ENCODE measurements at places on chromosomes 12 and 14. TPM values are rescaled to one million over a fixed set of nuclear protein-coding genes. Genes with fewer than 3 reads are reported as not detected.

DNA sequence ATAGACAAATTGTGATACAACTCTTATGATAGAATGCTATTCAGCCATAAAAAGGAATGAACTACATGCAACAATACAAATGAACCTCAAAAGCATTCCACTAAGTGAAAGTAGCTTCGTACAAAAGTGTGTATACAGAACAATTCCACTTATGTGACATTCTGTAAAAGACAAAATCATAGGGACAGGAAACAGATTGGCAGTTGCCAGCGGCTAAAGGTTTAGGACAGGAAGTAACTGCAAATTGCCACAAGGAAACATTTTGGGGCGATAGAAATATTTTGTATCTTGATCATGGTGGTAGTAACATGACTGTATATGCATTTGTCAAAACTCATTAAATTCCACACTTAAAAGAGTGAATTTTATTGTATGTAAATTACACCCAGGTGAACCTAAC, 113.4 kb downstream of the CAPZA3 start:
- no peak overlapping the region for H3K27ac ChIP-seq
- no peak for DNase-seq
- H3K4me1 ChIP-seq = peaks cover 3% of the 10 kb centered on the region
- H3K27me3 ChIP-seq = peaks cover 8% of the 10 kb centered on the region

GRCh38 chr12:3944620-3945019, 71.4 kb upstream of the PARP11 start:
- no peaks in the 10 kb centered on the region for H3K27me3 ChIP-seq
- no peak overlapping the region for H3K27ac ChIP-seq
- peaks cover 7% of the 10 kb centered on the region for H3K36me3 ChIP-seq

DNA sequence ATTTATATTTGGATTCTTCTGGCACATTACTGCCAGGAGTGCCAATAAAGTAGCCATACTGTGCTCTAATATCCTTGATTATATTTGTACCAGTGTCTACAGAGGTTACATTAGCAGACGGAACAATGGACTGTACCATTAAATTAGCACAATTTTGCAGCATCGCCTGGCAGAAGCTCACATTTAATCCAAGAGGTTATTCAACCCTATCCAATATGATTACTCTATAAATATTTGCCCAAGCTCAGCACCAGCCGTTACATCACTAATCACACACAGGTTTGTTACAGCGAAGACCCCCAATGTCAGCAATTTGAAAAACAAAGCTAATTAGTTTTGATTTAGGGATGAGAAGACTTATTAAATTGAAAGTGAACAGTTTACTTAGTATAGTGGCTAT, 16.9 kb upstream of the MGST1 start:
- H3K36me3 ChIP-seq = no peaks in the 10 kb centered on the region
- H3K4me1 ChIP-seq = no peaks in the 10 kb centered on the region
- H3K27me3 ChIP-seq = no peaks in the 10 kb centered on the region
- DNase-seq = no peak
- H3K27ac ChIP-seq = no peak overlapping the region

DNA sequence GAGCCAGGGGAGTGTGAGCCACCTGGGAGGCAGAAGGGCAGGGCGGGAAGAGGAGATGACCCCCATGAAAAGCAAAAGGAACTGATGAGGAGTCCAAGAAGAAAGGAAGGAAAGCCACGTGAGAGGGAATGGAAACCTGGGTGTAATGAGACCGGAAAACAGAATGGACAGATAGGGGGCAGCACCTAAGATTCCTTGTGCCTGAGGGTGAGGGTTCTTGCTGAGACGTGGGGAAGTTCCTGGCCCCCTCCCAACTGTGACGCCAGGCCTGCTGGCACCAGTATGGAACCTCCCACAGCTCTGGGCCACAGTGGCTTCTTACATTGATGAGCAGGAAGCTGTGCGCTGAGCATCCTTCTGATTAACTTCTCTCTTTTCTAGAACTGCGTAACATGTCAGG, 30.8 kb downstream of the TTC7B start:
- H3K4me1 ChIP-seq = no peaks in the 10 kb centered on the region
- no peak for DNase-seq
- no peak overlapping the region for H3K4me3 ChIP-seq
- no peak overlapping the region for H3K27ac ChIP-seq
- no peaks in the 10 kb centered on the region for H3K36me3 ChIP-seq

GRCh38 chr12:57258977-57259970, 8.3 kb upstream of the STAC3 start:
- DNase-seq = no peak
- H3K27ac ChIP-seq = no peak overlapping the region
- no peaks in the 10 kb centered on the region for H3K27me3 ChIP-seq
- no peak overlapping the region for H3K4me3 ChIP-seq
- peaks cover 3% of the 10 kb centered on the region for H3K4me1 ChIP-seq

GRCh38 chr12:128388461-128389000, 121.6 kb downstream of the TMEM132C start:
- no peak overlapping the region for H3K4me3 ChIP-seq
- no peak for DNase-seq
- no peaks in the 10 kb centered on the region for H3K27me3 ChIP-seq
- H3K27ac ChIP-seq = no peak overlapping the region

- peaks cover 25% of the 10 kb centered on the region for H3K4me1 ChIP-seq
- DNase-seq = peak; percentile 94
- peaks cover 2% of the 10 kb centered on the region for H3K36me3 ChIP-seq
- no peaks in the 10 kb centered on the region for H3K27me3 ChIP-seq
- H3K27ac ChIP-seq = peak overlapping the region; percentile 99
- peak overlapping the region; percentile 97 for H3K4me3 ChIP-seq
Observed at GRCh38 chr12:49366652-49367380, 446 bp upstream of the SPATS2 start.

GRCh38 chr12:47837190-47838171, 17.8 kb upstream of the HDAC7 start:
- H3K36me3 ChIP-seq = peaks cover 2% of the 10 kb centered on the region
- H3K4me1 ChIP-seq = peaks cover 65% of the 10 kb centered on the region
- peak; percentile 80 for DNase-seq

- H3K27ac ChIP-seq = no peak overlapping the region
- no peaks in the 10 kb centered on the region for H3K36me3 ChIP-seq
- no peak overlapping the region for H3K4me3 ChIP-seq
- no peak for DNase-seq
- H3K4me1 ChIP-seq = no peaks in the 10 kb centered on the region
Observed at GRCh38 chr12:22866406-22866805, 241.4 kb downstream of the ETNK1 start.

DNA sequence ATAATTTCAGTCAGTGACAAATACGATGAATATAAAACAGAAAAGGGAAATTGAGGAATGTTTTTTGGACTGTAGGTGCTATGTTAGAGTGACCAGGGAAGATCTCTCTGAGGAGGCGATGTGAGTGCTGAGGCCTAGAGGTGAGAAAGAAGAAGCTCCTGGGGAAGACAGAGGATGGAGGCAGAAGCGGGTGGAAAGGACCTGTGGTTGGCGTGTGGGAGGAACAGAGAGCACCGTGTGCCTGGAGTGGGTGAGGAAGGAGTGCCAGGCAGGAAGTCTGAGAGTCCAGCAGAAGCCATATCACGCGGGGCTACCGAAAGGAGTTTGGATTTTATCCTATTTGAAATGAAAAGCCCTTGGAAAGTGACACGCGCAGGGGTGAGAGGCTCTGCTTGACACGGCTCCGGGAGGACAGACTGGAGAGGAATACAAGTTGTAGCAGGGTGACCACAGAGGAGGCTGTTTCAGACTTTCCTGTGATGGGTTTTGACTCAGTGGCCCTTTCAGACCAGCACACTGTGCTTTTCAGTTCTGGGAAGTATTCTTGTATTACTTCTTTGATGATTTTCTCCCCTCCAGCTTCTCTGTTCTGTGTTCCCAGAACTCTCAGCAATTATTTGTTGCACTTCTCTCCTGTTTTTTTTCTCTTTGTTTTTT, 96.9 kb downstream of the VRK1 start:
- H3K27ac ChIP-seq = no peak overlapping the region
- no peaks in the 10 kb centered on the region for H3K27me3 ChIP-seq
- no peak overlapping the region for H3K4me3 ChIP-seq

DNA sequence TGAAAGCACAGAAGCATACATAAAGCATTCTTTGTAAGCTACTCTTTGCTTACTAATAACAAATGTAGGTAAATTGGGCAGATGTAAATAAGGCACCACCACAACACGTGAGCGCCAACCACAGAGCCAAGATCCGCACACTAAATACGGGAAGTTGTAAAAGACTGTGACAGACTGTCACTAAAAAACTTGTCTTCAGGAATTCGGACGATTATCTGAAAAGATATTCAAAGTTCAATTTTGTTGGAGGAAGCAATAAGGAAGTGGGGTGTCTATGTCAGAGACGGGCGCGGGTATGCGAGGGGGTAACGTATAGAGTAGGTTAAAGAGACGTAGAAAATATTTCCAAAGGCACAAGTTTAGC, 1.5 kb upstream of the HSP90B1 start:
- peak; percentile 85 for DNase-seq
- peak overlapping the region; percentile 77 for H3K4me3 ChIP-seq
- peaks cover 38% of the 10 kb centered on the region for H3K36me3 ChIP-seq
- peak overlapping the region; percentile 100 for H3K27ac ChIP-seq

- H3K36me3 ChIP-seq = peaks cover 53% of the 10 kb centered on the region
- H3K27ac ChIP-seq = peak overlapping the region; percentile 99
- no peaks in the 10 kb centered on the region for H3K27me3 ChIP-seq
- H3K4me1 ChIP-seq = peaks cover 28% of the 10 kb centered on the region
- no peak overlapping the region for H3K4me3 ChIP-seq
Observed at GRCh38 chr12:48201091-48201490, 2.0 kb downstream of the OR10AD1 start.

GRCh38 chr12:93895089-93895445, 217.9 kb downstream of the CRADD start:
- peaks cover 12% of the 10 kb centered on the region for H3K4me1 ChIP-seq
- no peak overlapping the region for H3K4me3 ChIP-seq
- H3K36me3 ChIP-seq = no peaks in the 10 kb centered on the region
- no peaks in the 10 kb centered on the region for H3K27me3 ChIP-seq

DNA sequence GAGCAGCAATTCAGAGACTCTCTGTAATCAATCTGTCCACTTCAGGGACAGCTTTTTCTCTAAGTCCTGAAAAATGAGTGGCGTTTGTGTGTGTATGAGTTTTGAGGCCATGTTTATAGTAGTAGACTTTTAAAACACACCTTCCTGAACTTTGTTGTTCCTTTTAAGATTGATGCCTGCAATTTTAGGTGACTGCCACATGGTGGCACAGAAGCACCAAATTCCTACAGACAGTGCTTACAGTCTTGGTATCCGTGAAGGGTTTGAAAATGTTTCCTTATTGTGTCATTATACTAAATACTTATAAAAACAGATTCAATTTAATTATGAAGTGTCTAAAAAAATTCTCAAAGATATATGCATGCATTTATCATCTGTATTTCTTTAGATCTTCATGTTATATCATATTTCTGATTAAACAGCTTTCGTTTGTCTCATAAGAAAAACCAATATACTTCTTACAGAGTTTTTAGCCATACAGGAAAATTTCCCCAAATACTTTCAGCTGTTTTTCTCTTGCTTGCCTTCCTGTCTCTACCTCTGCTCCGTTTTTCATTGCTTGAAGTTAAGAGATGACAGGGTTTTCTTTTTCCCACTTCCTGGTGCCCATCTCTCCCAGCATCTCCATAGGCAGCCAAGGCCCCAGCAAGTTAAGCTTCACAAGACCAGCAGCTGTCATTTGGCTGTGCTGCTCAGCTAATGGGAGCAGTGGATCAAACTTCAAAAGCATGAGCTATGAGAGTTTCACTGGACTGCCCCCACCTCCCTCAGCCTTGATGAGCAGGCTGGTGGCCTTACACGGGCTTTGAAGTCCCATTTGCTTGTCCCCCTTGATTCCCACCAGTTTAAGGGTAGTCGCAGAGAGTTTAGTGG, 259.6 kb downstream of the AKAP6 start:
- no peaks in the 10 kb centered on the region for H3K36me3 ChIP-seq
- H3K27ac ChIP-seq = no peak overlapping the region
- DNase-seq = peak; percentile 11
- no peak overlapping the region for H3K4me3 ChIP-seq
- H3K27me3 ChIP-seq = peaks cover 7% of the 10 kb centered on the region

GRCh38 chr14:58430156-58430555, 2.6 kb downstream of the KIAA0586 start:
- H3K27ac ChIP-seq = peak overlapping the region; percentile 80
- peaks cover 23% of the 10 kb centered on the region for H3K36me3 ChIP-seq
- H3K4me1 ChIP-seq = peaks cover 35% of the 10 kb centered on the region
- H3K27me3 ChIP-seq = no peaks in the 10 kb centered on the region
- DNase-seq = peak; percentile 18
- peak overlapping the region; percentile 97 for H3K4me3 ChIP-seq

The HOXC10 gene
- not detected for total RNA-seq

The SPIC gene
- total RNA-seq = not detected

The DNAJC22 gene
- not detected for total RNA-seq

The CBLN3 gene
- 11.6 TPM for total RNA-seq

The VWF gene
- not detected for total RNA-seq

The BMP4 gene
- total RNA-seq = not detected

The ST8SIA1 gene
- 1.5 TPM for total RNA-seq

The HVCN1 gene
- total RNA-seq = 4.7 TPM

The GALNT16 gene
- total RNA-seq = 0.14 TPM

The SLCO1B1 gene
- not detected for total RNA-seq

The RPGRIP1 gene
- 0.21 TPM for total RNA-seq

The CGRRF1 gene
- 15.2 TPM for total RNA-seq

The CLEC9A gene
- total RNA-seq = not detected

The KIF26A gene
- total RNA-seq = 0.28 TPM

The RNASE3 gene
- not detected for total RNA-seq
